ENCODE measurements at places on chromosomes 3 and 15.
A peak's percentile ranks its signal among the peaks of the same experiment; 100 is the strongest.

DNA sequence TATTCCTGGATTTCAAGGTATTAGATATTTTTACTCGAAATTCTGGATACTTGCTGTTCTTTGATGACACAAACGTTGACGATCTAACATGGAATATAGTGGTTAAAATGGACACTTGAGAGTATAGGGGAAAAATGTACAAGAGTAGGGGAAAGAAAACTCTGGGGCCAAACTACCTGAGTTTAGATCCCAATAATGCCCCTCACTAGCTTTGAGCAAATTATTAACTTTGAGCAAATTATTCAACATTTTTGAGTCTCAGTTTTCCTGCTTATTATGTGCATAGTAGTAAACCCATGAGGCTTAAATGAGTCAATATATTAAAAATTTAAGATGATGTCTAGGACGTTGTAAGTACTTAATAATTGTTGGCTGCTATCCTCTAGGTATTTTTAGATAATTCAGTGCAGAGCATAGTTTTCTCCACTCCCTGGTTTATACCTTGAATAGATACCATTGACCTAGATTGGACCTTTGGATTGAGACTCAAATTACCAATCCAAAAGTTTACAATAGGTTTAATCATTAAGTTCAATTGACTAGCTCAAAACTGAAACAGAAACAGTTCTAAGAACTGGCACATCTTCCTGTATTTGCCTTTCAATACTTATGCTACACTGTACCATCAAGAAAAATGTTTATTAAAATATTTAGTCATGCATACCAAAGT lies 4.5 kb downstream of the ADGRG7 start:
- DNase-seq, result no peak

GRCh38 chr3:41987627-41988026 lies 25.7 kb upstream of the ULK4 start:
- no peak for DNase-seq

DNA sequence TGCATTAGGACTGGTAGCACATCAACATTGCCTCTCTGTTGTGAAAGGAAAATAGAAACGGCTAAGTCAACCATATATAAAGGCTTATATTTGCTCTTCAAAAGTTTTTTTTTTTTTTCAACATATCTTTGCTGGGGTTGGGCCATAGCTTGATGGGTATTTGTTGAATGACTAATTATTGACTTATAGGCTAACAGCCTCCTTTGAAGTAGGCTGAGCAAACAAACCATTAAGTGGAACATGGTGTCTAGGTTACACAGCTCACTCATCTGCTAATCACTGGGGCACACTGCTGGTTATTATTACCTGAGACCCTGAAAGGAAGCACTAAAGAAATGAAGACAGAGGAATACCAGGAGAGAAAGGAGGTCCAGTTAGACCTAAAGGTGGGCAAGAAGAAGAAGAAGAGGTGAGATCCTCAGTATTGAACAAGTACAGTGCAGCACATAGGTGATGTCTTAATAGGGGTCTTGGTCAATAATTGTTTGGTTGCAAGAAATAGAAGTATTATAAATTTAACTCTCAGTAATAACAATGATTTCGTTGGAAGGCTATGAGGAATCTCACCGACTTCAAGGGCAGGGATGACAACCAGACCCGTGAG lies 139.4 kb downstream of the RPLP1 start:
- DNase-seq, result peak; percentile 96

- DNase-seq, result no peak
These were observed 70.2 kb upstream of the WNT7A start for GRCh38 chr3:13950042-13950441.

DNA sequence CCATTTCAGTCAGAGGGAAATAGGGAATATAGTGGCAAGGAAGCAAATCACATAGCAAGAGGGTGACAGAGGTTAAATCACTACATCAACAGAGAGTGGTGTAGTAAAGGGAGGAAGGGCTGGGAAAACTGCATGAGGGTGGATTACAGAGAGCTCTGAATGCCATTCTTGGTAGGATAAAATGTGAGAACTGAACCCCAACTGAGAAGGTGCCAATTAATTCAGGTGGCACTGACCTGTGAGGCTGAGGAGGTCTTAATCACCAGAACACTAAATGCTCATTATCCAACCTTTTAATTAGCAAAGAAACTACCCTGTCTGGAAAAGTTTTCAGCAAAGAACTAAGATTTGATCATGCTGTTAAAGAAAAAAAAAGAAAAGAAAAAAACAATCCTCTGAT lies 202.7 kb downstream of the LRRN1 start:
- no peak for DNase-seq

GRCh38 chr3:107206945-107207344 lies 170.3 kb upstream of the CCDC54 start:
- no peak for DNase-seq

DNA sequence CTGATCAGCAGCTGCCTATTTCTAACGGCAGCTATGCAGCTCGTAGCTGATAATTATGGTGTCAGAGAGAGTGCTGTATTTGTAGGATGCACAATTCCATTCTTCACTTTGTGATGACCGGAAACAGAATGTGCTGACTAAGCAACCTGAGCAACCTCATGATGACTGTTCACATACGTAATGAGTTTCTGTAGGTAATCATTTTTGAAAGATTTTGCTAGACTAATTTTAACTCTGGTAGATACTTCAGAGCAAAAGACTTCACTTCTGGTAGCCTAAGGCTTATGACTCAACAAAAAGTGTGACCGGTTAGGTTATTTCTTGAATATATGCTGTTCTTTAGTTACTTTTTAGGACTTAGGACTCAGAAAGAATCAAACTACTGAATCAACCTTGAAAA lies 567.7 kb downstream of the NAALADL2 start:
- no peak for DNase-seq

DNA sequence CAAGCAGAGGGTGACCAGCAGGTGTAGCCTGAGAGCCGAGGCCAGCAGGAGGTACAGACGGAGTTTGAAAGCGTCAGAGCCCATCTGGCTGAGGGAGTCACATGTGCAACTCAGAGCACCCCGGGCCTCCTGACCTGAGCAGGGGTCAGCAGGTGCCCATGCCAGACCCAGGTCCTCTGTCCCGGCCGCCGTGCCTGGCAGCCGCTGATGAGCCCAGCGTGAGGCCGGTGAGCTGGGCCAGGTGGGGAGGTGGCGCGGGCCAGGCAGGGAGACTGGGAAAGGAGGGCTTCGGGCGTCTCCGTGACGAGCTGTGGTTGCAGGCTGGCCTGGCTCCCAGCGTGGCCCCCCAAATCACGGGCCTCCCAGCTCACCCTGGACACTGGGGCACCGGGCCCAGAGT lies 130.9 kb downstream of the CHSY1 start:
- DNase-seq, result no peak

GRCh38 chr3:29924783-29925561 lies 644.1 kb downstream of the RBMS3 start:
- no peak for DNase-seq

DNA sequence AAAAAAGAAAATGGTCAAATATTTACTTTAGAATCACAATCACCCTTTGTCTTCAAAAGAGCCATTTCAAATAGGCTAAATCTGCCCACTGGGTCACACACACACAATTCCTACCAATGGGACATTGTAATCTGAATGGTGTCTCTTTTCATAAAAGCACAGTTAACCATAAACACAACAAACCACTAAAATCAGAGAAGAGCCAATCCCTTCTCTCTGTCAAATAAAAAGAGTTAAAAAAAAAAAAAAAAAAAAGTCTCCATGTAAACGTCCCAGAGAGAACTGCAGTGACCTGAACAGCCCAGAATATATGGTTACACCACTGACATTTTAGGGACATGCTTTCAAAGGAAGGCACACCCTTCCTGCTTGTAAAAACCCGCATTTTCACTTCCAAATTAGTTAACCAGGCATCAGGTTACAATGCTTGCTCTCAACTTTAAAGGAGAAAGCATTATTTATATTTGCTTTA lies 63.7 kb downstream of the PRICKLE2 start:
- peak; percentile 50 for DNase-seq

DNA sequence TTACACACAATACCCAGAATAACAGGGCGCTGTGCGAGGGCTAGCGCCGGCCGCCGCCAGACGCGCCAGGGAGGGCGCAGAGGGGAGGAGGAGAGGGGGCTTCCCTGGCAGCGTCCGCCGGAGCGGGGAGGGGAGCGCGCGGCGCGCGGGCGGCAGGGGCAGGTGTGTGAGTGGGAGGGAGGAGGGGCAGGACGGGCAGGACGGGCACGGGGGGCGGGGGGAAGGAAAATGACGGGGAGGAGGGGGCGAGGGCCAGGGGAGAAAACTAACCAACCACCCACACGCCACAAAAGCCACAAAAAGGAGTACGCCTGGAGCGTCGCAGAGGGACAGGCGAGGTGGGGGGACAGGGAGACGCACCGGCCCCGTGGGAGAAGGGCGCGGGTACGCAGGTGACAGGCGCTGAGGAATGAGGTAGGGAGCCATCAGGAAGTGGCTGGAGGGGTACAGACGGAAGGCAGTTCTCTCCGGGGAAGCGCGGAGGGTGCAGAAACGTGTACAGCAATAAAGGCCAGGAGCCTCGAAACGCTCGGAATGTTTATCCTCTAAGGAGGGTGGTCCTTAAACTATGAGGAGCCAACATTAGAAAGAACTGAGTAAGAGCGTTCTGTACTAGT lies 610 bp upstream of the SATB1 start:
- DNase-seq, result no peak

GRCh38 chr15:63874616-63875015 lies 40.9 kb upstream of the HERC1 start:
- no peak for DNase-seq

GRCh38 chr3:153079386-153079785 lies 82.6 kb upstream of the RAP2B start:
- DNase-seq, result no peak

- DNase-seq, result no peak
These were observed 92.4 kb upstream of the LRRFIP2 start for GRCh38 chr3:37266809-37267208.

DNA sequence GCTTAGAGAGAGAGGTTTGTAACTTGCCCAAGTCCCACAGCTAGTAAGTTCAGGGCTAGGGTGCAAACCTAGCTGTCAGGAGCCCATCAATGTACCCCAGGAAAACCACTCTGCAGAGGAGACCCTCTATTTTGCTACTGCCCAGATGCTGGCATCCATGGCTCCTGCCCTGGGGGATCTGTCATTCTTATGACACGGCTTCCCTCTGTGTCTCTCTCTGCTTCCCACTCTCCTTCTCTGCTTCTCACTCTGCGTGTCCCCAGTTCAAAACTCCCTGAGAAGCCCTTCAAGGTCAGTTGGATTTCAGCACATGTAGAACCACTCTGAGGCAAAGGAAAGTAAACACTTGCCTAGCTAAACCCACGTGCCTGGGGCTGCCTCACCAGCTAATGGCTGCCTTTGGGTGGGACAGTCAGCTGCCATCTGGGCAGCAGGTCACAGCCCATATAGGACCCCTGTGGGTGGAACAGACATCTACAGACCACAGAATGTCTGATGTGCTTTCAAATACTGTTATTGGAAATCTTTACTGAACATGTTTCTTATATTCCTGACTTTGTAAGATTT lies 29.4 kb upstream of the SLCO2A1 start:
- DNase-seq, result no peak

- DNase-seq, result no peak
These were observed 257.2 kb upstream of the NECTIN3 start for GRCh38 chr3:110814170-110815007.

- DNase-seq, result no peak
These were observed 28.4 kb downstream of the CPN2 start for GRCh38 chr3:194322678-194323211.
